ENCODE measurements at places on chromosomes 6 and 20. TPM values are rescaled to one million over a fixed set of nuclear protein-coding genes. Genes with fewer than 3 reads are reported as not detected.

C20orf141 gene
- not detected for total RNA-seq

SNAP25 gene
- 3.9 TPM for total RNA-seq

TCF21 gene
- not detected for total RNA-seq

HRH3 gene
- total RNA-seq = not detected

NXT1 gene
- total RNA-seq = 62.6 TPM

ZC2HC1B gene
- total RNA-seq = 0.24 TPM

NMBR gene
- not detected for total RNA-seq

DNA sequence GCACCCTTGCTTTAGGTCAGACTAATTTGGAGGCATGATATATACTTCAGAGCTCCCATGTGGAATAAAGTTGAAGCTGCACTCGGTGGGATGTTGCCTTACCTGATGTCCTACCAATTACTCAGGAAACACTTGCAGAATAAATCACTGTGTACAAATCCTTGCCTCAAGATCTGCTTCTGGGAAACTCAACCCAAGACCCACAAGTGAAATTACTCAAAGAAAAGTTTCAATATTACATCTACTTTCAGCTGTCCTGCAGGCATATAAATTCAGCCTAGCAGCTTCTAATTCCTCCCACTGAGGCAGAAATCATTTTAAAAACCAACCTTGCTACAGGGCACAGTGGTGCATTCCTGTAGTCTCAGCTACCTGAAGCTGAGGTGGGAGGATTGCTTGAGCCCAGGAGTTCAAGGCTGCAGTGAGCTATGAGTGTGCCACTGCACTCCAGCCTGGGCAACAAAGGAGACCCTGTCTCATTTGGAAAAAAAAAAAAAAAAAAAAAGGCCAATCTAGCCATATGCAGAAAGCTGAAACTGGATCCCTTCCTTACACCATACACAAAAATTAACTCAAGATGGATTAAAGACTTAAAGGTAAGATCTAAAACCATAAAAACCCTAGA lies 20.7 kb upstream of the DCDC2 start:
- DNase-seq = no peak
- peaks cover 6% of the 10 kb centered on the region for H3K27me3 ChIP-seq
- no peaks in the 10 kb centered on the region for H3K4me1 ChIP-seq
- H3K36me3 ChIP-seq = no peaks in the 10 kb centered on the region
- H3K27ac ChIP-seq = no peak overlapping the region

GRCh38 chr6:167833396-167833763 lies 6.7 kb downstream of the AFDN start:
- H3K27ac ChIP-seq = peak overlapping the region; percentile 46
- H3K4me1 ChIP-seq = peaks cover 54% of the 10 kb centered on the region
- peaks cover 23% of the 10 kb centered on the region for H3K27me3 ChIP-seq
- DNase-seq = no peak

DNA sequence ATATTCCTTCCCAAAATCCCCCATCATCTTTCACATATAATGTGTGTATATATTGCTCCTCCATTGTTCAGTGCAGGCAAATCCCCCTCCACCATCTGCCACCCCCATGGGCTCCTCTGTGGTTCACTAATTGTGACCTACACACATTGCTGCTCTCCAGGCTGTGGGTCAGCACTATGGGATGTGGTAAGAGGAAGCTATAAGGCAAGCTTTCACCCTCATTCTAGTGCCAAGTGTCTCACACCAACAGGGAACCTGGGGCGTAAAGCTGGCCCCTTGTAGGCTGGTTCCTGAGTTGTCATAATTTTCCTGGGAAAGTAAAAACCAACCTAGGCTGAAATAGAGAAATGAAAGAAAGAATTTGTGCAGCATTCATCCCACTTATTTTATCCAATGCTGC lies 16.8 kb downstream of the FKBP1A start:
- H3K4me1 ChIP-seq = peaks cover 89% of the 10 kb centered on the region
- peak overlapping the region; percentile 73 for H3K27ac ChIP-seq
- H3K36me3 ChIP-seq = peaks cover 46% of the 10 kb centered on the region
- peak overlapping the region; percentile 16 for H3K4me3 ChIP-seq
- no peaks in the 10 kb centered on the region for H3K27me3 ChIP-seq
- DNase-seq = no peak

GRCh38 chr20:36305602-36306551 lies at the start of gene DLGAP4:
DLGAP4 (plus strand) TSS chr20:36306339; CDS start chr20:36431718, 125,379 bp downstream.
- peaks cover 63% of the 10 kb centered on the region for H3K27me3 ChIP-seq
- no peak within 1 kb of the TSS for H3K4me3 ChIP-seq
- DNase-seq = no peak
- H3K36me3 ChIP-seq = no peaks in the 10 kb centered on the region

GRCh38 chr6:150029749-150030148 lies 4.4 kb upstream of the RAET1L start:
- H3K27ac ChIP-seq = no peak overlapping the region
- peaks cover 67% of the 10 kb centered on the region for H3K27me3 ChIP-seq
- H3K4me1 ChIP-seq = peaks cover 18% of the 10 kb centered on the region
- no peaks in the 10 kb centered on the region for H3K36me3 ChIP-seq

- H3K36me3 ChIP-seq = no peaks in the 10 kb centered on the region
- peak within 1 kb of the TSS; percentile 91 for H3K4me3 ChIP-seq
- H3K27me3 ChIP-seq = peaks cover 50% of the 10 kb centered on the region
- peak; percentile 9 for DNase-seq
- H3K4me1 ChIP-seq = peaks cover 28% of the 10 kb centered on the region
Measured at GRCh38 chr6:107489636-107490565, at the start of gene SOBP. SOBP (plus strand) TSS chr6:107490117; CDS start chr6:107490617, 500 bp downstream.

- H3K36me3 ChIP-seq = no peaks in the 10 kb centered on the region
- H3K4me1 ChIP-seq = peaks cover 15% of the 10 kb centered on the region
- no peak for DNase-seq
- peaks cover 44% of the 10 kb centered on the region for H3K27me3 ChIP-seq
- H3K4me3 ChIP-seq = peak overlapping the region; percentile 87
Measured at GRCh38 chr6:157236040-157236725, 87.1 kb downstream of the TMEM242 start.

DNA sequence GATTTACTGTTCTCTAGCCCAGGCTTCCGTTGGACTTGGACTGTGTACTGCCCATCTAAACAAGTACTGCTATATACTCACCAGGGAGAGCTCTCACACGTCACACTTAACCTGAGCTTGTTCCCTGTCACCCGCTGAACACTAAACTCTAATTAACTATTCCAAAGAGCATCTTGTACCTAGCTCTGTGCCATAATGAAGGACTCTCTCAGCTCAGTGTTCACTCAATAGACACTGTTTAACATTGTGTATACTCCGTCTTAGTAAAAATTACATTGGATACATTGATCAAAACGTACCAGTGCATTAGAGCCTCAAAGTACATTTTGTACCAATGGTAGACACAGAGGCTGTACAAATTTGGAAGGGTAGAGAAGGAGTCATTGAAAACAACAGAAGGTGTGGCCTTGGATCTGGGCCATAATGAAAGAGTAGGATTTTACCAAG lies 55.4 kb upstream of the EPHA7 start:
- no peak overlapping the region for H3K27ac ChIP-seq
- H3K27me3 ChIP-seq = no peaks in the 10 kb centered on the region
- H3K4me1 ChIP-seq = no peaks in the 10 kb centered on the region
- no peak overlapping the region for H3K4me3 ChIP-seq
- H3K36me3 ChIP-seq = no peaks in the 10 kb centered on the region
- DNase-seq = no peak

GRCh38 chr6:43367245-43367984 lies 2.0 kb downstream of the ZNF318 start:
- H3K4me3 ChIP-seq = peak overlapping the region; percentile 67
- no peak for DNase-seq
- peak overlapping the region; percentile 16 for H3K27ac ChIP-seq
- H3K27me3 ChIP-seq = no peaks in the 10 kb centered on the region
- H3K36me3 ChIP-seq = peaks cover 19% of the 10 kb centered on the region

DNA sequence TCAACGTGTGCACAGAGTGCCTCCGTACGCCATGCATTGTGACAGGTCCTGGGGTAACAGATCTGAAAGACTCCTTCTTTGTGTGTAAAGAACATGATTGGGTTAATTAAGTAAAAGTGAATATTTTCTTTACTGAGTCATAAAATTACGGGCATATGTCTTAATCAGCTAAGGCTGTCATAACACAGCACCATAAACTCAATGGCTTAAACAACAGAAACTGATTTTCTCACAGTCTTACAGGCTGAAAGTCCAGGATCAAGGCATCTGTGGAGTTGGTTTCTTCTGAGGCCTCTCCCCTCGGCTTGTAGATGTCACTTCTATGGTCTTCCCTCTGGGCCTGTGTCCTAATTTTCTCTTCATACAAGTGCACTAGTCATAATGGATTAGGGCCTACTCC lies 176.9 kb downstream of the MTFR2 start:
- no peak overlapping the region for H3K4me3 ChIP-seq
- no peaks in the 10 kb centered on the region for H3K27me3 ChIP-seq
- H3K36me3 ChIP-seq = no peaks in the 10 kb centered on the region
- H3K4me1 ChIP-seq = no peaks in the 10 kb centered on the region

DNA sequence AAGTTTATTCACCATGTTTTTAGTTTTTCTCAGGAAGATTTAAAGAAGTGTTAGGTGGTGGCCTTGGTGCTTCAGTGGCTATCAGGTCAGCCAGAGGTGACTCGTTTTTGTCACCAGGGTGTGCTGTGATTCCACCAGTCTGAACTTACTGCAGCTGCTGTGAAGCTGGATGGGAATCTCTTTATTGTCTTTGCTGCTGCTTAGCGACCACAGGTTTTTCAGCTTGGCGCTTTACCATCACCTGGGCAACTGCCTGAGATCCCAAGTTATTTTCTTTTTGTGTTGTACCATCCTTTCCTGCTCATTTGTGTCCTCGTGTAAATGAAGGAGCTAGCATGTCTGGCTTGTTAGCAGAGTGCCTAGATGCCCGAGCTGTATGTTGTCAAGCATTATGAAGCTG lies 146.9 kb downstream of the MACROD2 start:
- DNase-seq = no peak
- no peak overlapping the region for H3K4me3 ChIP-seq
- no peaks in the 10 kb centered on the region for H3K27me3 ChIP-seq
- H3K4me1 ChIP-seq = no peaks in the 10 kb centered on the region

DNA sequence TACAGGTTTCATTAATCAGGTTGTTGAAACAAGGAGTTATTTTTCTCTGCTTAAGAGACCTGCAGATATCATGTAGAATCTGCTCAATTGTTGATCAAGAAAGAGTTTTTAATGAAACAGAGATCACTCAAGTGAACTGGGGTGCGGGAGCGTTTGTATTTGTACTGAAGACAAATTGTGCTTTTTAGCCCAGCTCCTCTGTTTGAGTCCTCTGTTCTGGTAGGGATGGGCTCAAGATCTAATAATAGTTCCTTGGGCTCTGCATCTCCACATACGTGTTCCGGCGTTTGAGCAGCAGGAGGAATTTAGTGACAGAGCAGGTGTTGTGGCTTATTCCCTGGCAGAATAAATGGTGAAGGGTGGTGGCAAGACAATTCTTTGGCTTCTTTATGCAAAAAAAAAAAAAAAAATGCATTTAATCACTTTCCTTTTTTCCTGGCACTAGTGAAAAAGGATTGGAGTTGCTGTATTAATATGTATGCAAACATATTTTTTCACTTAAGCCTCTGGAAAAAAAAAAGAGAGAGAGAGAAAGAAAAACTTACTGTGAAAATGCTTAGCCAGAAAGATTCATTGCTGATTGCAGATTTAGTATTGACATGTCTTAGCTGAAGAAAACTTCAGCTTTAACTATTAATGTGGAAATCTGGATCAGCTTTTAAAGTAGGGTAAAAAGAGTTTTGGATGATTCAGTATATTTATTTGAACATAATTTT lies 4.0 kb downstream of the CITED2 start:
- H3K27ac ChIP-seq = no peak overlapping the region
- DNase-seq = no peak
- no peak overlapping the region for H3K4me3 ChIP-seq
- H3K4me1 ChIP-seq = peaks cover 37% of the 10 kb centered on the region
- H3K36me3 ChIP-seq = peaks cover 14% of the 10 kb centered on the region

DNA sequence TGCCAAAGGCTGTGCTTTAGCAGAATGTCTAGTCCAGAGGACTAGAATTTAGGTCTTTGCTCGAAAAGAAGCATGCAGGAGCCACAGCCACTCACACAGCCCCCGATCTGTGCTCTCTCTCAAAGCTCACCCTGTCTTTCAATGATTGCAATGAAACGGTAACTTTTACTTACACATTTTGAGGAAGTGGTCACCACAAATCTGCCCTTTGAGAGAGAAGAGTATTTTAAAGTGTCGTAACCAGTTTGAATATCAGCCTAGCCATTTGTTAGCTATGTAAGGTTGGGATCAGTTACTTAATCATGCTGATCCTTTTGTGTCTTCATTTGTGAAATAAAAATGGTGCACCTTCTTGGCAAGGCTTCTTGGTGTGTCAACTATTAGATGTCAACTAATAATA lies 209.0 kb downstream of the TFAP2A start:
- no peak for DNase-seq
- no peaks in the 10 kb centered on the region for H3K36me3 ChIP-seq
- H3K27ac ChIP-seq = no peak overlapping the region
- no peaks in the 10 kb centered on the region for H3K4me1 ChIP-seq
- H3K27me3 ChIP-seq = peaks cover 2% of the 10 kb centered on the region
- H3K4me3 ChIP-seq = no peak overlapping the region

GRCh38 chr6:131890091-131890490 lies 61.1 kb downstream of the CCN2 start:
- H3K27ac ChIP-seq = no peak overlapping the region
- no peak overlapping the region for H3K4me3 ChIP-seq
- no peaks in the 10 kb centered on the region for H3K36me3 ChIP-seq
- peaks cover 5% of the 10 kb centered on the region for H3K27me3 ChIP-seq
- no peak for DNase-seq
- no peaks in the 10 kb centered on the region for H3K4me1 ChIP-seq

Data from activated T-helper 1 cell treated with anti-CD3 and anti-CD28 coated beads, Interleukin-12 subunit alpha, Interleukin-12 subunit beta, Interleukin-2, Interleukin-4 antibody, amounts not matched to agents 30 ng/mL and 10 ng/mL and 1 ng/mL, durations not matched to agents 14 hours and 24 hours and 36 hours (primary cell).